GM12892 (cell line): ENCODE measurements at places on chromosomes 2 and 18.
A peak's percentile ranks its signal among the peaks of the same experiment; 100 is the strongest.

- DNase-seq = no peak
Measured at GRCh38 chr2:73383036-73383435, 2.6 kb upstream of the ALMS1 start.

- DNase-seq = no peak
Measured at GRCh38 chr2:224772494-224772893, 56.3 kb upstream of the CCDC195 start.

GRCh38 chr2:48531141-48531648 lies 1.2 kb downstream of the STON1 start:
- DNase-seq = no peak

DNA sequence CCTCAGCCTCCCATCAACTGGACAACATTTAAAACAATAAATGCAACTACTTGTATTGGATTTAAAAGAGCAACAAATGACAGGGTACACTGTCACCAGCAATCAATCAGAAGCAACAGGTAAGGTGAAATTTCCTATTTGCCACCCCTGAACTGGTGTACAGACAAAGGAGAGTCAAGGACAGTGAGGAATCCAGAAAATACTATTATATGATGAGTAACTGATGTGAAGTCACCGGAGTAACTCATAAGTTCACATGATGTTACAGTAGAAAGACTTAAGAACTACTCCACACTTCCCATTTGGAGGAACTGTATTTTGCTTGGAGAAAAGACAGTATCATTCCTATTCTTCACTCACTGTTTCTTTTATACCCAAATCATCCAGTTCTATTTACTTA lies 4.1 kb upstream of the STAT1 start:
- DNase-seq = no peak

GRCh38 chr2:196808083-196808665 lies 981 bp downstream of the C2orf66 start:
- no peak for DNase-seq

GRCh38 chr2:45182667-45183295 lies 173.5 kb upstream of the SIX2 start:
- no peak for DNase-seq

- DNase-seq = no peak
Measured at GRCh38 chr2:175903384-175903936, 98.6 kb downstream of the LNPK start.

DNA sequence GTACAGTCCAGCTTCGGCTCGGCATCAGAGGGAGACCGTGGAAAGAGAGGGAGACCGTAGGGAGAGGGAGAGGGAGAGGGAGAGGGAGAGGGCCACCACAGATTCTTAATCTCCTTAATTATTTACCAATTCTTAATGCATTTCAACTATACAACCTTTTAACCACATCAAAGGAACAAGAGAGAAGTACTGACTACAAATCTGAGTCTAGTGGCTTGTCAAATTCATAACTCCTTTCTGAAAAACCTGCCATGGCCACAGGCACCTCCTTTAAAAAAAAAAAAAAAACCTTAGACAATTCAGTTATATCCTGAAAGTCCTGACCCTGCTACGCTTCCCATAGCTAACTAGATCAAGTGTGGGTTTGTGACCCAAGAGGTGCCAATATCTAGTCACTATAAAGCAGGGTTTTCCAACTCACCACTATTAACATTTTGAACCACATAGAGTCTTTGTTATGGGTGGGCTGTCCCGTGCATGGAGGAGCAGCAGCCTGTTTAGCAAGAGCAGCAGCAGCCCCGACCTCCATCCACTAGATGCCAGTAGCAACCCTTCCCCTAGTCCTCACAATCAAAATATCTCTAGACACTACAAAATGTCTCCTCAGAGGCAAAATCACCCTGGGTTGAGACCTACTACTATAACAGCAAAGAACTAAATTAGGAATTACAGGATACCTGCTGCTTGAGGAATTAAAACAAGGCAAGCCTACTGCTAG lies 6.8 kb downstream of the ESCO1 start:
- no peak for DNase-seq

- no peak for DNase-seq
Measured at GRCh38 chr2:168915441-168916330, 14.6 kb downstream of the G6PC2 start.

GRCh38 chr2:68925295-68925896 lies 27.3 kb downstream of the GKN2 start:
- no peak for DNase-seq

- no peak for DNase-seq
Measured at GRCh38 chr2:168626647-168627046, 170.6 kb downstream of the CERS6 start.

- no peak for DNase-seq
Measured at GRCh38 chr2:236302555-236302954, 38.3 kb upstream of the ASB18 start.

GRCh38 chr2:96531366-96531765 lies 5.2 kb upstream of the ARID5A start:
- no peak for DNase-seq

GRCh38 chr18:25351777-25352628 lies at the start of gene ZNF521:
Gene ZNF521, minus strand, starts transcription at chr18:25352166. Its CDS starts 1,220 bp downstream, at chr18:25350946.
- DNase-seq = peak; percentile 42

DNA sequence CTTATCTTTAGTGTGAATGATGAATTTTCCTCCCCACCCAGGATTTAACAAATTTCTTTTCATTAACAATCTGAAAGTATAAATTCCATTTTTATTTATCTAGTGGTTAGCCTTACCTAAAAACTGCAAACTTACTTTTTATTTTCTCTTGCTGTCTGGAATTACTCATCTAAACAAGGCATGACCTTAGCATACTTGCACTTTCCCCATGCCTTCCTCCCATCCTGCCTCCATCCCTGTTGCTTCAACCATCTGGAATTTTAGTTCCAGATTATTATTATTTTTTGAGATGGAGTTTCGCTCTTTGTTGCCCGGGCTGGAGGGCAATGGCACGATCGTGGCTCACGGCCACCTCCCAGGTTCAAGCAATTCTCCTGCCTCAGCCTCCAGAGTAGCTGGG lies 35.6 kb downstream of the GDF7 start:
- DNase-seq = no peak

DNA sequence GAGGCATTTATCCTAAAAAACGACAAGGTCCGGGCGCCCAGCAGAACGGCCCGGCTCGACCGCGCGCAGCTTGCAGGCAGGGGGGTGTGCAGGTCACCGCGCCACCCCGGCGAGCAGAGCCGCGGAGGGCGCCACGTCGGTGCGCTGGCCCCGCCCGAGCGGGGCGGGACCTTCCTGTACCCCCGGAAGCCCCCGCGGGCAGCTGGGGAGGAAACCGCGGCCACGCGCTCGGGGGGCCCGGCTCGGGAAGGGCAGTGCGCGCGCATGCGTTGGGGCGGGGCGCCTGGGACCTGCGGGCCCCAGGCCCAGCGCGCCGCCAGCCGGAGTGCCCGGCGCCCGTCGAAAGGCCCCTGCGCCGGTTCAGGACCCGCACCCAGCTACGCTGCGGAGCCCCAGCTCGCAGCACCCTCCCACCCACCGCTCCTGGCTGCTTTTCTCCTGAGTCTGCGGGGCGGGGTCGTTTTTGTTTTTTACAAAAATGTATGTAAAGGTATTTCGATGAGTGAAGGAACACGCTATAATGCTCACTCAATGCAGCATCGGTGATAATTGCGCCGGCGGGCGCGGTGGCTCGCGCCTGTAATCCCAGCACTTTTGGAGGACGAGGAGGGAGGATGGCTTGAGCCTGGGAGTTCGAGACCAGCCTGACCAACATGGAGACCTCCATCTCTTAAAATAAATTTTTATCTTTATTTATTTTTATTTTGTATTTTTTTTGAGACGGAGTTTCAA lies 47.7 kb upstream of the POMC start:
- peak; percentile 93 for DNase-seq

DNA sequence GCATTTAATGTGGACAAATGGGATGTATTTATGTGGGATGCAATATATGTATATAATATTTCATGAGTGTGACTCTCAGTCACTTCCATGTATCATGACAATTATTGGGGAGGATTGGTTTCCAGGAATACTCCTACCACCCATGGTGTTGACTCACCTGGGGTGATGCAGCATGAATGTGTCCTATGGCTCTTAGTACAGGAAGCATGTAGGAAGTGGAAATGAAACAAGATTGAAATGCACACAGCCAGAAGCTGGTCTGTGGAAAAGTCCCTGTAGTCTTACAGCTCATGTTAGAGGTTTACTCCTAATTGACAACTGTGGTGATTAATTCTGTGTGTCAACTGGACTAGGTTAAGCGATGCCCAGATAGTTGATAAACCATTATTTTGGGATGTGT lies 89.3 kb upstream of the HAAO start:
- DNase-seq = no peak

- no peak for DNase-seq
Measured at GRCh38 chr2:96306370-96306769, 1.0 kb upstream of the SNRNP200 start.

GRCh38 chr2:239331560-239331959 lies 69.3 kb downstream of the HDAC4 start:
- DNase-seq = no peak

DNA sequence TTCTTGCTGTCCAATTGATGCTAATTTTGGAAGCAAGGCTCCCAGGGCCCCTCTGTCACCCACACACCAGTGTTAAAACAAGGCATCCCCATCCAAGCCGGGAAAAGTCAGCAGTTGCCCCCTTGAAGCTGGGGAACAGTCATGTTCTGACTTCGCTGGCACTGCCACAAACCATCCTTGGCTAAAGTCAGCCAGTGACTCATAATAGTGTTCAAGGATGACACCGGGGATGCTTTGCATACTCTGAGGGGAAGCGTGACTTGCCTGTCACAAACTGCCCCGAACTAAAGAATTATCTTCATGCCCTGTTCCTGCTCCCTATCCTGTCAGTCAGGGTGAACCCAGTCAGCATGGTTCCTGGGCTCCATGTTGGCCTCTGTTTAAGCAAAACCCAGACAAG lies 37.0 kb downstream of the TGFA start:
- DNase-seq = peak; percentile 49

GRCh38 chr2:209505410-209505809 lies 81.6 kb downstream of the MAP2 start:
- DNase-seq = no peak

GRCh38 chr2:16248571-16249105 lies 308.3 kb downstream of the MYCN start:
- DNase-seq = no peak

DNA sequence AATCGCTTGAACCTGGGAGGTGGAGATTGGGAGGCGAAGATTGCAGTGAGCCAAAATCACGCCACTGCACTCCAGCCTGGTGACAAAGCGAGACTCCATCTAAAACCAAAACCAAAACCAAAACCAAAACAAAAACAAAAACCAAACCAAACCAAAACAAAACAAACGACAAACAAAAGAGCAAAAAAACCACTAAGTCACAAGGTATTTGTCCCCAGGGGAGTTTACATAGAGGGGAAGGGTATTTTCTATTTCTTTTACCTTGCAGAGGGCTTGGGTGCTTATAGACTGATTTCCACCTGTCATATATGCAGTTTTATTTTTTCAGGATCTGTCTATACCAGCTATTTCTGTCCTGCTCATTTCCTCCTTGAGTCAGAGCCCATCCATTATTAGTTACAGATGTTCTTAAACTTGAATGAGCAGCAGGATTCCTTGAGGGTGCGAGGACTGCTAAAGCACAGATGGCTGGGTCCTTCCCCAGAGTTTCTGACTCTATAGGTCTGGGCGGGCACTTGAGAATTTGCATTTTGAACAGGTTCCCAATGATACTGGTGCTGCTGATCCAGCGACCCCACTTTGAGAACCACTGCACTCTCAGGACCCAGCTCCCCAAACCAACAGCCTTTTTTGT lies 102.2 kb upstream of the UXS1 start:
- no peak for DNase-seq

- DNase-seq = no peak
Measured at GRCh38 chr2:5148392-5149085, 543.6 kb upstream of the SOX11 start.

DNA sequence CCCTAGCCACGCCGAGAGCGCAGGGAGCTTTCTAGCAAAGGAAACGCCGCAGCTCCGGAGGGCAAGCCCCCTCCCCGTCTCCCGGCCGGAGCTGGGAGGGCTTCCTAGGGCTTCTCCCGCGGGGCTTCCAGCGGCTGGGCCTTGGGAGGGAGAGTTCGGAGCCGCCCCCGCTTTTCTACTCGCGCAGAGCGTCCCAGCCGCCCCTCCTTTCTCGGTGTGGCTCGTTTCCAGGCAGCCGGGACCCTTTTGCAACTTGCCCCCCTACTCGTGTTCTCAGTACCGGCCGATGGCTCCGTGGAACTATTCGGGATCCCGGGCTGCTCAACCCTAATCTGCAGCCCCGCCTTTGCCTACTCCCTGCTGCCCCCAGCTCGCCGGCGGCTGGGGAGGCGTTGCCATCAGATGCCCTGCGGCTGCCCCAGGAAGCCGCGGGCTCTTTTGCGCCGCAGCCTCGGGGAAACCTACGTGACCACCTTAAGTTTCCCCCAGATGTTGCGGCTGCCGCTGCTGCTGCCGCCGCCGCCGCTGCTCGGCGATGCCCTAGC lies 1.5 kb upstream of the NR4A2 start:
- DNase-seq = no peak

- DNase-seq = no peak
Measured at GRCh38 chr2:30775833-30776232, 31.4 kb downstream of the CAPN13 start.

DNA sequence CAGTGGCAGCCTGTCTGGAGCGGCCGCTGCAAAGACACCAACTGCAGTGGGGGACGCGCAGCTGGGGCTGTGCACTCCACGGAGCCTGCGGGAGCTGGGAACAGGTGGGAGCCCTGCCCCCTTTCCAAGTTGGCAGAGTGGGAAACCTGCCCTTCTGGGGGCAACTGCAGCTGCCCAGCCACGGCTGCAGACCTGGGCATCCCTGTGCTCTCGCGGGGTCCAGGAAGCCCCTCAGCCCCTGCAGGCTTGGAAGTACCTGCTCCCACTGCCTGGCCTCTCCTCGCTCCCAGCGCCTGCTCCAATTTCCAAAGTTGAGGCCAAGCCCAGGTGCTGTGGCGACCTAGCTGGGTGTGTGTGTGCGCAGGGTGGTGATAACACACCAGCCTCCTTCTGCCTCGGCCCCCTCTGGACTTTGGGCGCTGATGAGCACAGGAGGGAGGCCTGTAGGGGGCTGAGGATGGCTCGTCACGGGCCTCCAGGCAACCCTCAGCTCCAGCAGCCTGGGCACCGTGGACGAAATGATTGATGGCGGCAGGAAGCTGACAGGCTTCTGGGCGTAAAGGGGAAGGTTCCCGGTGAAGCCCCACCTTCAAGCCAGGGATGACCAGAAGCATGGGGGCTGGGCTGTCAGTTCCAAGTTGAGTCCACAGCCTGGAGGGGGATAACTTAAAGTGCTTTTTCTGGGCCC lies 76.9 kb downstream of the PTPN4 start:
- no peak for DNase-seq

- DNase-seq = no peak
Measured at GRCh38 chr2:16257322-16258028, 317.1 kb downstream of the MYCN start.

DNA sequence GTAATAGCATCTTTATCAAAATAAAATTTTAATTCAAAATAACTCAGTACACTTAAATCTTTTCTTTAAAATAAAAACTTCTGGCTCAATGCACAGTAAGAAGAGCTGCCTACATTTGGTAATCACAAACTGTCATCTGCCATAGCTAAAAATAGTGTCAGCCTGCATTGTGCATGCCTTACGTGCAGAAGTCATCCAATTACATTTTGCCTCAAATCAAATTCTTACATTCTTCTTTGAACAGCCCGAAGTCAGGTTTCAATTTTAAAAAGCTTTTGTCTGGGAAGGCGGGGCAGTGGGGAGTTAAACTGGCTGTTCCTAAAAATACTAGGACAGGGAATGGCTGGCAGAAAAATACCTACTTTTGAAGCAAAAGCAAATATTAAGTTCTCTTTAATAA lies 51.1 kb downstream of the RTN4 start:
- DNase-seq = no peak
